ENCODE measurements at places on chromosomes 1 and 21. TPM values are rescaled to one million over a fixed set of nuclear protein-coding genes. Genes with fewer than 3 reads are reported as not detected.

GRCh38 chr1:165696625-165697100 is 1.7 kb downstream of the ALDH9A1 start:
- H3K27me3 ChIP-seq = no peaks in the 10 kb centered on the region
- H3K4me3 ChIP-seq = no peak overlapping the region
- no peak for DNase-seq

DNA sequence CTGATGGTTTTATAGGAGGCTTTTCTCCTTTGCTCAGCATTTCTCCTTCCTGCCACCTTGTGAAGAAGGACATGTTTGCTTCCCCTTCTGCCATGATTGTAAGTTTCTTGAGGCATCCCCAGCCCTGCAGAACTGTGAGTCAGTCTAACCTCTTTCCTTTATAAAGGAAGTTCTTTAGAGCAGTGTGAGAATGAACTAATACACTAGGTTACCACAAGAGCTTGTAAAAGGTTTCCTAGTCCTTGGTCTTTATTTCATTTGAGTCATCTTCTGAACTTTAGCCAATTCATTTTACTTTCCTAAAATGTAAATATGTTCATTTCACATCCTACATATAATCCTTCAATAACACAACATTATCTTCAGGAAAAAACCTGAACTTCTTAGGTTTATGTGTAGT is 365.3 kb downstream of the HHIPL2 start:
- no peaks in the 10 kb centered on the region for H3K36me3 ChIP-seq
- H3K4me1 ChIP-seq = no peaks in the 10 kb centered on the region
- no peak overlapping the region for H3K27ac ChIP-seq
- H3K4me3 ChIP-seq = no peak overlapping the region

DNA sequence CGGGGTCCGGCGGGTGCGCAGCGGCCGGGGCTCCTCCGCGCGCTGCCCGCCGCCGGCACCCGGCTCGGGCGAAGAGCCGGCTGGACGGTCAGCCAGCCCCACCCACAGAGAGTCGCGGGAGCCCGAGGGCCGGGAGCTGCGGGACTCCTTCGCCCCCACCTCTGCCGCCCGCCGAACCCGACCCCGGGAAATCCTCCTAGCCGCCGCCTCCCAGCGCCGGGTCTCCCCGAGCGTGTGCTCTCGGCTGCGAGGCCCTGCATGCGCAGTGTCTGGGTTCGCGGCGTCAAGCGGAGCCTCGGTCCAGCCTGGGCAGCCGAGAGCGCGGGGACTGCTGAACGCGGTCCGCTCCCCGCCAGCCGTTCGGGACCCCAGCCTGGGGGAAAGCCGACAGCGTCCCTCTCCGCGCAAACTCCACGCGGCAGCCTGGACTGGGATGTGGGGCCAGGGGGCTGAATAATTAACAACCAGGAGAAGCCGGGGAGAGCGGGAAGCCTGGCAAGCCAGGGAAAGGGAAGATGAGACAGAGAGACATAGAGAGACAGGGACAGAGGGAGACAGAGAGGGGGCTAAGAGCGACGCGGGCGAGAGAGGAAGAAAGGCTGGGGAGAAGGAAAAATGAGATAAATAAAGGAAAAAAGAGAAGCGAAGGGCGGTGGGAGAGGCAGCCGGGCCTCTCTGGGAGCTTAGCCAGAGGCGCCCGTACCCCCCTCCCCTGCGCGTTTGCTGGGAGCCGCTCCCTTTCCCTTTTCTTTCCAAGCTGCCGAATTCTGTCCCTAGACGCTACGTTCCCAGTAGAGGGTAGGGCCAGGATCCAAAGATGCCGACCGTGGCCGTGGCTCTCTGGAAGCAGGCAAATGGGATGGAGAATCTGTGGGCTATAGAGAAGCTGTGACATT is 64.2 kb downstream of the MEF2D start:
- no peak for DNase-seq
- no peak overlapping the region for H3K4me3 ChIP-seq
- peaks cover 83% of the 10 kb centered on the region for H3K27me3 ChIP-seq
- peaks cover 19% of the 10 kb centered on the region for H3K4me1 ChIP-seq
- H3K27ac ChIP-seq = no peak overlapping the region
- H3K36me3 ChIP-seq = no peaks in the 10 kb centered on the region

- H3K4me1 ChIP-seq = peaks cover 9% of the 10 kb centered on the region
- H3K27ac ChIP-seq = no peak overlapping the region
- peaks cover 24% of the 10 kb centered on the region for H3K27me3 ChIP-seq
Measured at GRCh38 chr1:183022202-183023145, 746 bp upstream of the LAMC1 start.

DNA sequence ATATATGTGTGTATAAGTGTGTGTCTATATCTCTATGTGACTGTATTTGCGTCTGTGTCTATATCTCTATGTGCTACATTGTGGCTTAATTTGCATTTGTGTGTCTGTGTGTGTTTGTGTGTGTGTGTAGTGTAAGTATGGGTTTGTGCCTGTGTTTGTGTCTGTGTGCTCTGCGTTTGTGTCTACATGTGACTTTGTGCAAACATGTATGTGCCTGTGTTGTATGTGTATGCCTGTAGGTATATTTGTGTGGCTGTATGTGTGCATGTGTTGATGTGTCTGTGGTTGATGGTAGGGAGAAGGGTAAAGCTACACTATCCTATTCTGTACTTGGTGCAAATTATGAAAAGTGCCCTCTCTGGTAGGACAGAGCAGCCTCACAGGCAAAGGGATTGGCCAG is 7.3 kb upstream of the FGGY start:
- peaks cover 30% of the 10 kb centered on the region for H3K4me1 ChIP-seq
- no peak overlapping the region for H3K27ac ChIP-seq
- no peaks in the 10 kb centered on the region for H3K27me3 ChIP-seq
- no peaks in the 10 kb centered on the region for H3K36me3 ChIP-seq
- H3K4me3 ChIP-seq = no peak overlapping the region

DNA sequence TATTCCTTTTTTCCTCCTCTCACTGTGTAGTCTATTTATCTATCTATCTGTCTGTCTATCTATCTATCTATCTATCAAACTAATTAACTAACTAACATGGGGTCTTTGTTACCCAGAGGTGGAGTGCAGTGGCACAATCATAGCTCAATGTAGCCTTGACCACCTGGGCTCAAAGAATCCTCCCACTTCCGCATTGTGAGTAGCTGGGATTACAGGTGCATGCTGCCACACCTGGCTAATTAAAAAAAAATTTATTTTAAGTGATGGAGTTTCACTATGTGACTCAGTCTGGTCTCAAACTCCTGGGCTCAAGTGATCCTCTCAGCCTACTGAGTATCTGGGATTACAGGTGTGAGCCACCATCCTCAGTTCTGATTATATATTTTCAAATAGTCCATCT is 71.4 kb downstream of the CCDC18 start:
- H3K27me3 ChIP-seq = no peaks in the 10 kb centered on the region
- no peak overlapping the region for H3K4me3 ChIP-seq
- peaks cover 2% of the 10 kb centered on the region for H3K36me3 ChIP-seq
- DNase-seq = no peak
- no peak overlapping the region for H3K27ac ChIP-seq

DNA sequence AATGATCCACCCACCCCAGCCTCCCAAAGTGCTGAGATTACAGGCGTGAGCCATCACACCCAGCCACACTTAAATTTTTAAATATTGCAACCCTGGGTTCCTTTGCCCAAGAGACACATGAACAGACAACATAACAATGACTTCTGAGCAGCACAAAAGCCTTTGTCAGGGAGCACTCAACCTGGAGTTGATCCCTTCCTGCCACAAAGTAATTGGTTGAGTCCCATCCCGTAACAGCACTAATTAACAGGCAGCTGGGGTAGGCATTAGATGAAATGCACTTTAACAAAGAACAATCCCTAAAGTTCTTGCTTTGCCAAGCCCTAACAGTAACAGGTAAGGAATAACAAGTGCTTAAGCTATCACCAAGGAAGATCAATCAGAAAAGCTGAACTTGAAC is 5.9 kb upstream of the BCAR3 start:
- H3K27me3 ChIP-seq = peaks cover 2% of the 10 kb centered on the region
- DNase-seq = no peak
- peaks cover 1% of the 10 kb centered on the region for H3K4me1 ChIP-seq
- H3K27ac ChIP-seq = no peak overlapping the region

GRCh38 chr1:231216498-231216897 is 24.5 kb upstream of the GNPAT start:
- no peaks in the 10 kb centered on the region for H3K27me3 ChIP-seq
- peaks cover 8% of the 10 kb centered on the region for H3K4me1 ChIP-seq
- no peaks in the 10 kb centered on the region for H3K36me3 ChIP-seq
- no peak overlapping the region for H3K4me3 ChIP-seq
- H3K27ac ChIP-seq = no peak overlapping the region

Gene KLHDC9
- 0.49 TPM for total RNA-seq

Gene EFNA3
- 0.52 TPM for total RNA-seq
